ENCODE measurements at places on chromosomes 16 and 17.

- DNase-seq, result no peak
Measured at GRCh38 chr17:49576088-49576916, 631 bp downstream of the NXPH3 start.

DNA sequence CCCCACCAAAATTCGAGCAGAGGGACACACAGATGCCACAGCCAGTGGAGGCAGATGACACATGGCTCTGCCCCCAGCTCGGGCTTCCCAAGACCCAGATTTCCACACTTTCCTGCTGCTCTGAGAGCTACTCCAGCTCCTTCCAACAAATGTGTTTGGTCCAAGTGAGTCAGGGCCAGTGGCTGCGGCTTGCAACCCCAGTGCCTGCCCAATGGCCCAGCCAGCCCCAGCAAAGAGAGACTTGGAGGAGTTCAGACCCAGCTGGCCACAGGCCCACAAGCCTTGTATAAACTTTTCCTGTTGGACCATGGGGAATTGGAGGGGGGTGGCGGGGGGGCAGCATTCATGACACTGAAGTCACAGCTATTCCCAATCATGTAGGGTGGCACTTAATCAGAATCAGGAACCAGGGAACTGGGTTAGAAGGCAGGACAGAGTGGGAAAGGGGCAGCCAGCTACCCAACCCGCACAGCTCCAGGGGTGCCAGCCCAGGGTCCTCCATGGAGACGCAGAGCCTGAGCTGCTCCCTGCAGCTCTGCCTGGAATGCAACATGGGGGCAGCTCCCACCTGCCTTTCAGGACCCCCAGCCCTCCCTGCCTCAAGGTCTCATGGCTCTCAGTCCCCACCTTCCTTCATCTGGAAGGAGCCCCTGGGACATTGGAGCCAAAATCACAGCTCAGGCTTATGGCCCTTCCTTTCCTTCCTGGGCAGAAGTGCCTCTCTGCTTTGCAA lies 17.5 kb upstream of the C16orf78 start:
- DNase-seq, result no peak

- no peak for DNase-seq
Measured at GRCh38 chr17:41970901-41971331, 4.3 kb downstream of the CNP start.

DNA sequence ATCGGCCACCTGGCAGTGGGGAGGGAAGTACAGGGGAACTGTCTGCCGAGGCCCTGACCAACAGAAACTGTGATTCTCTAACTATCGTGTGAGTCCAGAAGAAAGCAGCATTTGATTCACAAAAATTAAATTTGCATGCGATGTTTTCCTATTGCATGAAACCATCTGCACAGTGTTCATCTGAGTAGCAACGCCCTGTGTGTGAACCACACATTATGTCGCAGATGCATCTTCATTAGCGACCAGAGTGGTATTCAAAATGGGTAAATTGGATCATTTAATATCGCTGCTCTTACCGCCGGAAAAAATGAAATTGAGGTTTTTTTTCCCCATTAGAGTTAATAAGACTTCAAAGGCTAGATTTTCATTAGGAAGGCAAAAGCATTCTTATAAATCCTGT lies 260.6 kb downstream of the ABCC12 start:
- DNase-seq, result no peak

- peak; percentile 67 for DNase-seq
Measured at GRCh38 chr17:73546770-73547536, 97.3 kb downstream of the SDK2 start.

DNA sequence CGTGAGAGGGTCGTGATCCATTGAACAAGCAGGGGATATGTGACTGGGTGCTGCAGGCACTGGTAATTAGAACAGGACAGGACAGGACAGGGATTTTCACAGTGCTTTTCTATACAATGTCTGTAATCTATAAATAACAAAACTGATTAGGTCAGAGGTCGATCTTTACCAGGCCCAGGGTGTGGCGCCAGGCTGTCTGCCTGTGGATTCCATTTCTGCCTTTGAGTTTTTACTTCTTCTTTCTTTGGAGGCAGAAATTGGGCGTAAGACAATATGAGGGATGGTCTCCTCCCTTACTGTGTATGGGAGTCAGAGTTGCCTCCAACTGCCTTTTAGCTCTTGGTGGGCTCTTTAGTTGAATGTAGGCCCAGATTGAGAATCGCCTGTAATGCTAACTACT lies 1.5 kb upstream of the ZNF764 start:
- DNase-seq, result no peak

All from left colon (tissue), 2 donors.